ENCODE measurements at places on chromosomes 13 and 19.

DNA sequence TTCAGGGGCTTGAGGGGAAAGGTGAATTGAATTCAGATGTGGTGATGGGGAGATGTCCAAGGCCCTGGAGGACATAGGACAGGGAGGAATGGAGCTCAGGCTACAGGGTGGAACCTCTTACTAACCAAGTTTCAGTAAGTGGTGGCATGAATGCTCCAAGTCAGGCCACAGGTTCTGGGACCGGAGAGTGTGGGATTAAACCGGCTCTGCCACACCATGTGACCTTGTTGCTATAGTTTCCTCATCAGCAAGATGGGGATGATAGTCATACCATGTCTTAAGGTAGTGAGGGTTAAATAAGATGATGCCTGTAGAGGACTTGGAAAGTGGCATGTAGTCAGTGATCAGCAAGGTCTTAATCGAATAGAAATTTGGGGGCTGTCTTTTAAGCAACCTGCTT, 16.3 kb downstream of the GPR183 start:
- no peak for DNase-seq

DNA sequence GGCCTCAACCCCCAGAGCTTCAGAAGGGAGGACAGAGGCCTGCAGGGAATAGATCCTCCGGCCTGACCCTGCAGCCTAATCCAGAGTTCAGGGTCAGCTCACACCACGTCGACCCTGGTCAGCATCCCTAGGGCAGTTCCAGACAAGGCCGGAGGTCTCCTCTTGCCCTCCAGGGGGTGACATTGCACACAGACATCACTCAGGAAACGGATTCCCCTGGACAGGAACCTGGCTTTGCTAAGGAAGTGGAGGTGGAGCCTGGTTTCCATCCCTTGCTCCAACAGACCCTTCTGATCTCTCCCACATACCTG, 969 bp upstream of the CEACAM5 start:
- no peak for DNase-seq

DNA sequence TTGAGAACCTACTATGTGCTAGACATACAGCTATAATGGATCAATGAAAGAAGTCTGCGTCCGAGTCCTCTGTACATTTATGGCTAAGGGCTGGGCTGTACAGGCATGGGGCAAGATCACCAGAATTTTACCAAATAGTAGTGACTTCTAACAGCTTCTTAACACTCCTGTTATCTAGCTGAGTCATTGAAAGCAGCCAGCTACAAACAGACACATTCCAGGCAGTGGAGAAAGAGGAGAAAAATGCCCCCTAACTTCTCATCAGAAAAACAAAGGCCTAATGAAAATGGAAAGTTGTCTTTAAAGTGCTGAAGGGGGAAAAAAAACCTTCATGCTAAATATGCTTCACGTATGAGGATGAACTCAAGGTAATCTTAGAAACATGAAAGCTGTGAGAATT, 14.3 kb upstream of the ZNF667 start:
- no peak for DNase-seq

DNA sequence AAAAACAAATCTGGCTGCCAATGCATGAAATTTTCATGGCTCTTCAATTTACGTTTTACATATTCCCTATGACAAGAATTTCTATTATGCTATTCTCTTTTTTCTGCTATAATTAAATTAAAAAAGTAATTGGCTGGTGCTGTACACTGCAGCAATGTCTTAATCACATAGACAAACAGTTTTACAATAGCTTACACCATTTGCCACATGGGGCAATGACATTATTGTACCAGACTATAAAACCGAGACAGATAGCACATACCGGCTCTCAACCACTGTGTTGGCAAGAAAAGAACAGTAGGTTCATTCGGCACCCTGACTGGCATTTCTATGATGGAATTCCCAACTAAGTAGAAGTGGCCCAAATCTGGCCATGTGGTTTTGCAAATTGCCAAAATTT, 67.7 kb downstream of the DACH1 start:
- no peak for DNase-seq

DNA sequence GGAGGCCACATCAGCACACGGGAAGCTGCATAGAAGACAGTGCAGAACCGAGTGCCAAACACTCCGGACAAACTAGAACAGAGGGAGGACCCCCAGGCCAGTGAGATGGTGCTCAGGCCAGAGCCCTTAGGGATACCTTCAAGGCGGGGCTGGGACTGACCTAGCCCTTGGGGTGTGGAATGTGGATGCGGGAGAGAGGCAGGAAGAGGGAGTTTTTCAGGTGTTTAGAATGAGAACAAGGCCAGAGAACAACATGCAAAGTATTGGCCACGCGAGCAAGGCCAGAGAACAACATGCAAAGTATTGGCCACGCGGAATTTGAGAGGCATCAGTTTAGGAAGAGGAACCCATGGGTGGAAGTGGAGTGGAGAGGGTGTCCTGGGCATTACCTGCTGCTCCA, 65.1 kb upstream of the ATP12A start:
- no peak for DNase-seq

GRCh38 chr13:43953370-43953769, 73.7 kb downstream of the LACC1 start:
- no peak for DNase-seq

GRCh38 chr13:102993348-102993747, 72.9 kb downstream of the SLC10A2 start:
- no peak for DNase-seq

DNA sequence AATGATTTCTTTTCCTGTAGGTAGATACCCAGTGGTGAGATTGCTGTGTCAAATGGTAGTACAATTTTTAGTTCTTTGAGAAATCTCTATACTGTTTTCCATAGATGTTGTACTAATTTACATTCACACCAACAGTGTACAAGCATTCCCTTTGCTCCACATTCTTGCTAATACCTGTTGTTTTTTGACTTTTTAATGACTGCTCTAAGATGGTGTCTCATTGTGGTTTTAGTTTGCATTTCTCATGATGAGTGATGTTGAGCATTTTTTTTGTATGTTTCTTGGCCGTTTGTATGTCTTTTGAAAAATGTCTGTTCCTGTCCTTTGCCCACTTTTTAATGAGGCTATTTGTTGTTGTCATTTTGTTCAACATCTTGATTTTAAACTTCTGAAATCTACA, 103.3 kb downstream of the DGKH start:
- no peak for DNase-seq

DNA sequence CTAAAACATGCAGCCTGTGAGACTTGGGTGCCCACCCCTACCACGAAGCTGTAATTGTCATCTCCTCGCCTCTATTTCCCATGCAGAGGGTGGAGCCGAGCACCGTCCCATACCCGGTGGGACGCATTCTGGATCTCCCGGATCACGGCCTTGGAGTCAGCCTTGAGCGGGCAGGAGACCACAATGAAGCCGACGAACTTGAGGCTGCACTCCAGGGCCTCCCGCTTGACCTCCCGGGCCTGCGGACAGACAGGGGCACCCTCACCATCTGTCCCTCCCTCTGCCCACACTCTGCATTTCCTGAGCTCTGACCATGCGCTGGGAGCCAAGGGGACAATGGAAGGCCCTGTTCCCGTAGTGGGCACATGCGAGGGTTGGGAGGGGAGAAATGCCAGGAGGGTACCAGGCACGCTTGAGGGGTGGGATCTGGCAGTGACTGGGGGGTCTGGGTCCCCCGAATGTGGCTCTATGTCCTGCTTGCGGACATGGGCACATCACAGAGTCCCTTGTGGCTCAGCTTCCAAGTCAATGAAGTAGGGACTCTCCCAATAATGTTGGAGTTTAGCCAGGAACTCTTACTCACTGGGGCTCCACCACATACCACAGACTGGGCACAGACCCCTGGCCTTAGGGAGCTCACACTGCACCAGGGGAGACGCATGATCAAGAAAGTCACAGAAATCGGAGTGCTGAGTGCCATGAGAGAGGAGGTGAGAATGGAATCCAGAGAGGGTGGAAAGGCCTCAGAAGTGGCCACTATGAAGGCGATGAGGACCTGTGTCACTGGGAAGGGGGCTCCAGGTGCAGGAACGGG, 9.2 kb upstream of the GMIP start:
- no peak for DNase-seq

DNA sequence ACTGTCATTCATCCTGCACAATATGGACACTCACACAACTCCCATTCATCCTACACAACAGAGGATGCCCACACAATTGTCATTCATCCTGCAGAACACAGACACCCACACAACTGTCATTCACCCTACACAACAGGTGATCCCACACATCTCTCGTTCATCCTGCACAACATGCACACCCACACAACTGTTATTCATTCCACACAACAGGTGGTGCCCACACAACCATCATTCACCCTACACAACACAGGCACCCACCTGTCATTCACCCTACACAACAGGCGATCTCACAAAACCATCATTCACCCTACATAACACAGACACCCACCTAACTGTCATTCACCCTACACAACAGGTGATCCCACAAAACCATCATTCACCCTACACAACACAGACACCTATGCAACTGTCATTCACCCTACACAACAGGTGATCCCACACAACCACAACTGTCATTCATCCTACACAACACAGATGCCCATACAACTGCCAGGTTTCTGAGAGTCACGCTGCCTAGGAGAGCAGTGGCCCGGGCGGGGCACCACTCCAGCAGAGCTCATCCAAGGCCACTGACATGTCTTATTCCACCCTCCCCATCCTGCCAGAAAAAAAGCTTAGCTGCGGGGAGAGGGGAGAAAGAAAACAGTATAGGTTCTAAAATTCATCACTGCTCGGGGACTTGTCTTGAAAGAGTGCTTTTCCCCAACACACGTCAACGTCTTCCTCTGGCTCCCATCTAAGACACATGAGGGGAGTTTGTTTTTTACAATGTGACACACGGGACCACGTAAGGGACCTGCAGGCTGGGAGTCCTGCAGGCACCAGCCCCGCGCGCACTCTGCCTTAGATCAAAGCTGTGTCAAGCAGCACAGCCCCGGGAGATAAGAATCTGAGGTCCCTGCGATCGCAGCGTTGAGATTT, 44.0 kb downstream of the KLF2 start:
- DNase-seq: no peak

DNA sequence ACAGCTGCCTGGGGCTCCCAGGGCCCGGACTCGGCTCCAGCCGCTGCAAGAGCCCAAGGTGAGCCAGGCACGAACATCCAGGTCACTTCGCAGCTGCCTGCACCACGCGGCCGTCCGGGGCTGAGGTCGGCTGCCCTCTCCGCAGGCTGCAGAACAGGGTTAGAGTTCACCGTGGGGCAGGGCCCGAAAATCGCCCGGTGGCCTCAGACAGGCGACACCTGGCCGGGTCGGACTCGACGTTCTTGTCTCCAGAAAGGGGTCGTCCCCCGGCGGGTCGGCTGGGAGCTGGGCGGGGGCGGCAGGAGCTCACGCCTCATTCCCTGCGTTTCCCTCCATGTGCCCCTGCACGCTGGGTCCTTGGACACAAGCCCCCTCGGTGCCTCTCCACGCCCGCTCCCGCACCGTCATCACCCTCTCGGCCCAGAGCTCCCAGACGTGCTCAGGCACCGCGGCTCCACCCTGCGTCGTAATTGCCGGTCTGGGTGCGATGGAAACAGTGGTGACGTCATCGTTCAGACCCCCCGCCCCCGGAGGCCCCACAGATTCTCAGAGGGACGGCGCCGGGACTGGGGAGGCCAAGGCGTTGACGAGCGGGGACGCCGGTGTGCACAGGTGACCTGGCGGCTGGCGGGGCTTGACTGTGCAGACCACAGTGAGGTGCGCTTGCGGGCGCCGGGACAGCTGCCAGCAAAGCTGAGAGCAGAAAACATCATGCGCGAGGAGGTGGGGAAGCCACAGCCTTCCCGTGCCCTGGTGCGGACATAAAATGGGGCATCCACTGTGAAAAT, 4.0 kb upstream of the GRIN3B start:
- DNase-seq: peak; percentile 34

DNA sequence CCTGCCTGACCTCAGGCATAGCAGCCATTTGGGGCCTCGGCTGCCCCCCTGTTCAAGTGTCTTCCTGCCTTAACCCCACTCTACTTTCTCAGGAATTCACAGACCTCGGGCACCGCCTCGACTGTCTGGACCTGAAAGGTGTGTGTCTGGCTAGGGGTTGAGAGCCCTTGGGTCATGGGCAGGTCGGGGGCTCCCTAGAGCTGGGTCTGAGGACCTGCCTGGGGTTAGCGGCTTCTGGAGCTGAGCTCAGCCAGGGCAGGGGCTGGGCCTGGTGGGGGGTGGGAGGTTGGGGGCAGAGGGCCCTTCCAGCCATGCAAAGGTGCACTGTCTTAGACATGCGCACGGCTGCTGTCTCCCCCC, 20.7 kb downstream of the NKPD1 start:
- DNase-seq: no peak

GRCh38 chr19:18044825-18045304, 36.9 kb downstream of the ARRDC2 start:
- DNase-seq: peak; percentile 63

- DNase-seq: no peak
Observed at GRCh38 chr19:7734220-7735203, 2.6 kb upstream of the CLEC4G start.
